Activated T-helper 2 cell treated with anti-CD3 and anti-CD28 coated beads, Interferon-gamma antibody, Interleukin-2, Interleukin-4, amounts not matched to agents 10 μg/mL and 5 μg/mL and 100 μg/mL, durations not matched to agents 14 hours and 24 hours and 36 hours (primary cell): ENCODE measurements at places on chromosomes 5 and 9.
A peak's percentile ranks its signal among the peaks of the same experiment; 100 is the strongest.

DNA sequence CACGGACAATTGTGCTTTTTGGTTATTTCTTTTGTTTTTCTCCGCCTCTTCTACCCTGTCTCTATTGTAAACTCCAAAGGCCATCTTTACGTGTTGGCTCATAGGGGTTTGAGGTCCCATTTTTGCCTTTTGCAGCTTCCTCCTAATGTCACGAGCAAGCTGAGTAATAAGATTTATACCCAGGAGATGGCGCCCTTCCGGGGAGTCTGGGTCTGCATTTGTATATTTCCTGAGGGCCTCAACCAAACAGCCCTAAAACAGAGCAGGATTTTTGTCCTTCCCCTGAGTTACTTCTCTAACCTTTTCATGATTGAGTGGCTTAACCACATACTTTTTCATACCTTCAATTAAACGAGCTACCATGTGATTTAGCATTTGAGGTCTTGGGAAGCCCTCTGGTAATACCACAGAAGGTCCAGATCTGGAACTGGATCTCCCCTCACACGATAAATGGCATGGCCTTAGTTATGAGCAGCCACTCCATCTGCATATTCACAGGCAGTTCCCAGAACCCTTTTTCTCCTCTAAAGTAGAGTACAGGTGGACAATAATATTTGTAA is 11.2 kb upstream of the CFAP95 start:
- DNase-seq: peak; percentile 28

- DNase-seq: no peak
Observed at GRCh38 chr9:108551030-108551841, 304.6 kb downstream of the ACTL7B start.

- no peak for DNase-seq
Observed at GRCh38 chr9:108956022-108956630, 21.9 kb downstream of the ABITRAM start.

DNA sequence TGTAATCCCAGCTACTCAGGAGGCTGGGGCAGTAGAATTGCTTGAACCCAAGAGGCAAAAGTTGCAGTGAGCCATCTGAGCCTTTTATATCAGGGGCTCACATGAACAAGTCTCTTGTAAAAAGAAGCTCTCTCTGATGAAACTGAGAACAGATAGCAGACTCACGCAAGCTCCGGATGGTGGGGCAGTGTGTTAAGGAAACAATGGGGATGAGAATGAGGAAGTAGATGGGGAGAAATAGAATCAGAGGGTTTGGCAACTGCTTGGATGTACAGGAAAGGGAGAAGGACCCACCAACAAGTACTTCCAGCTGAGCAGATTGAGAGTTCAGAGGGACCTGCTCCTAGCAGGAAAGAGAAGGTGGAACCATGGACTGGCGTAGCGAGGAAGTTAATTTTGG is 18.6 kb downstream of the TMEM252 start:
- DNase-seq: no peak

DNA sequence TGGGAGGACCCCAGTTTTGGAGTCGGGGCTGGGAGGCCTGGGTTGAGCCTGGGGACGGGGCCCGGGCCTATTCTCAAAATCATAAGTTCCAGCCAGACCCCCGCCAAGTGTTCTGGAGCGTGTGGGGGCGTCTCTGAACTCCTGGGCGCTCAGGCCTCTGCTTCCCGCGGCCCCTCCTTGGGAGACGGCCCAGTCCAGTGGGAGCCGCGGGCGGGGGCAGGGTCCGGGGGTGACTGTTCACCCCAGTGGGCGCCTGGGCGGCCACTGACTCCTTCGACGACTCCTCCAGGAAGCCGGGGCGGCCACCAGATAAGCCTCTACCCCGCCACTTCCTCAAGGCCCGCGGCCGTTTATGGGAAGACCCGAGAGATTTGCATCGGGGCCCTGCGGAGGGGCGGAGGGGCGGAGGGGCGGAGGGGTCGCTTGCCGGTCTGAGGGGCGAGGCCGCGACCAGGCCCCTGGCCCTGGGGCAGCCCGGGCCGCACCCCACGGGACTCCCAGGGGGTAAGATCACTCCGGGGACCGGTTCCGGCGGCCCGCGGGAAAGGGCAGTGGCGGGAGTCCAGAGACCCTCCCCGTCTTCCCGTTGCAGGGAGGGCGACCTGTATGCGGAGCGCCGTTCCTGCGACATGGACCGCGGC is 655 bp downstream of the TOR4A start:
- DNase-seq: no peak

DNA sequence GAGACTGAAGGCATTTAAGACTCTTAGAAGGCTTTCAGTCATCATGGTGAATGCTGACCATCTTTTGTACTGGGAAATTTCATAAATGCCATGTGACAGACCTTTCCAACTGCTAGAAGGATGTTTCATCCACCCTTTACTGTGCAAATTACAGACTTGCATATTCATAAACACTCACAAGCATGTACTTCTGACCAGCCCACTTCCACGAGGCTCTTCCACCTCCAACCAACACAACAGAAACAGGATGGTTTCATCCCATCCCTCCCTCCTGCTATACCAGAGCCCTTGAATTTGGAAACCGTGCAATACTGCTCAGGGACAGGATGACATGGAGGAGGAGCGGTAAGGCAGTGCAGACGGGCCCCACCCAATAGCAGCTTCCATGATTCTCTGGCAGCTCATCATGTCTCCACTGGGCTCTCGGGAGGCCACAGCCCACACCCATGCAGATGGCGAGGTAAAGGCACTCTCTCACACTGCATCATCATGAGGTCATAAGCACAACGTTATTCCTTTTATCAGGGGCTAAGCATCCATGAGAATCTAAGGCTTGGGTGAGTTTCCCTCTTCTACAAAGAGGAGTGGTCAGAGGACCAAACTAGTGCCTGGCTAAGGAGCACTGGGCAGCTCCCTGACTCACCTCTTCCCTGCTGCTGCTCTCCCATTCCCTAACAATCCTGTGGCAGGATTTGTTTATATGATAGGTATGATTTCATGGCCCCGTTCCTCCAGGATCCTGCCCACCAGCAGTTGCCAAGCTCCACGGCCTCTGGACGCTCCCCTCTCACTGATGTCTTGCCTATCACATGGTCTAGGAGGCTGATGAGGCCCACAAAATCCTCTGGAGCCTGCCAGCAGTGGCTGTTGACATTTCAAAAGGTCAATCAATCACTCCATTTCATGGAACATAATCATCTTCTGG is 94.4 kb upstream of the FSTL4 start:
- DNase-seq: no peak
